ENCODE measurements at places on chromosomes 11 and 22.

- no peak for DNase-seq
Measured at GRCh38 chr11:11265994-11266606, 87.0 kb downstream of the CSNK2A3 start.

- DNase-seq: no peak
Measured at GRCh38 chr11:71473793-71474080, 20.7 kb downstream of the NADSYN1 start.

GRCh38 chr11:58524232-58525036 is 16.5 kb upstream of the OR5B21 start:
- peak; percentile 5 for DNase-seq

GRCh38 chr22:46240907-46241306 is 9.2 kb downstream of the CDPF1 start:
- DNase-seq: no peak

DNA sequence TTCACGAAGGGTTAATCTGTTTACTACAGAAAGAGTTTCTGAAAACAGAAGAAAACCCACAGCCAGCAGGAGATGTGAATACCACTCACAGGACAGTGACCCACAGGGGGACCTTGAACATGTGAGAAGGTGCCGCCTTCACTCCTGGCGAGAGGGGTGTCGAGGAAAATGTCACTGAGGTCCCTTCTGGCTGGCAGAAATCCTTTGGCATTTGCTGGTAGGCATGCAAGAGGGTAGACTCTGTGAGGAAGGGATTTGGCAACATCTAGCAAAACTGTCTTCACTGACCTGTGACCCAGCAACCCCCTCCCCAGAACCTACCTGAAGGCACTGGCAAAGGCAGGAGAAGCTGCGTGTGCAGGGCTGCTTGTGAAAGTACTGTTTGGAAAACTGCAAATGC is 8.6 kb downstream of the KCNQ1 start:
- no peak for DNase-seq

DNA sequence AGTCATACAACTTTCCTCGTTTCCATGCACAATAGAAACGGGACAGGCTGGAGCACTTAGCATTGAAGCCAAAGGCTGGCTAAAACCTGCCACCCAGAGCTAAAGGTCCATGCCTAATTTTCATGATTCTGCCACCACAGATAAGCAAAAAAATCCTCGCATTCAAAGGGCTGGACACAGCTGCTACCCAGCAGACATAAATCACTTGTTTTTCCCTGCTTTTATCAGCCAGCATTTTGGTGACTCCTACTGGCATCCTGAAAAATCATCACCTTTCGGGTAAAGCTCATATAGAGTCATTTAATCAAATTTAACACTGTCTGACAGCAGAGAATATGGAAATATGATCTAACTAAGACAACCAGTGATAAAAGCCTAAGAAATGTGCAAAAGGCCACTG is 37.9 kb downstream of the ALG9 start:
- DNase-seq: no peak

DNA sequence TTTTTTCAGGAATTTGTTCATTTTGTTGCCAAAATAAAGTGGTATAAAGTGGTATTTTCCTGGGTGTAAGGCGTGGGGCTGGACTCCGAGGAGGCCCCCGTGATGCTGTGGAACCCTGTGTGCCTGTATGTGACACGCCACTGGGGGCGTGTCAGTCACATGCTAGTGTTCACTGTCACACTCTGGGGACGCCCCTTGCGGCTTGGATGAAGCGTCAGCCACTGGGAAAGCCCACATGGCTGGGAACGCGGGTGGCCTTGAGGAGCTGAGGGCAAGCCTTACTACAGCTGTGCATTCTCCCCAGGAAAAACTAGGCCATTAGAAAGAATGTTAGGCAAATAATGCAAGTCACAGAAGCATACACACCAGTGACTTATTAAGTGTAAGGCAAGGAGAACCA is 77.0 kb upstream of the SLC25A18 start:
- DNase-seq: no peak

DNA sequence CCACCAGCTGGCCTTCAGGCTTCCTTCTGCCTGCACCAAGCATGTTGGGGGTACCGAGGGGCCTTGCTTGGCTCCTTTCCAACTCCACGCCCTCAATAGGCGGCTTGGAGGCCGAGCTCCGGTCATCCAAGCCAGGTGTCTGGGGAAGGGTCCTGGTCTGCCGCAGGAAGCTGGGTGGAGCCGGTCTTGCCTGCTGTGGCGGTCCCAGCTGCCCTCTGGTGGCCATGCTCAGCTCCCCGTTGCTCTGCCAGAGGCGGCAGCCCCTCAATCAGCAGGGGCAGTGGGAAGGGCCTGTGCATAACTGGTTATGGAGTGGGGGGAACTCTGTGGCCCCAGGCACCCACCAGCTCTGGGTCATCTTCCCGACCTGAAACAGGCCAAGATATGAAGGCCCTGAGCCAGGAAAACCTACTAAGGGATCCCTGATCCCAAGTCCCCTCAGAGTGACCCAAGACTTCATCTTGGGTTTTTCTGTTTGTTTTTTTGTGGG is 3.2 kb downstream of the ARVCF start:
- DNase-seq: no peak

- no peak for DNase-seq
Measured at GRCh38 chr11:119874660-119875238, 145.7 kb upstream of the NECTIN1 start.

DNA sequence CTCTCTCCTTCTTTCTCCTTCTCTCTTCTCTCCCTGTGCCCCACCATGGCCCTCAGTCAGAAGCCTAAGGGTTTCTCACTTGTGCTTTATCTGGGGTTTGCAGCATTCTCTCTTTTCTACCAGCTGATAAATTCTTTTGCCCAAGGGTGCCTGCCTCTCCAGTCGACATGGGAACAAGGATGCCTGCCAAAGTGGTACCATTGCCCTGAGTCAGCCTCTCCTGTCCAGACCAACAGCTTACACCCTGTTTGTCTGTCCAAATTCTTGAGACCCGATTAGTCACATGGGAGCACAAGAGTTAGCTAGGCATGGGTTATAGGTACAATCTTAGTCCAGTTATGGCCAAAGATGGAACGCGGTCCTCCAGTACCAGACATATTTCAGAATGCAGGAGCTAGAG is 242.7 kb downstream of the LARGE1 start:
- DNase-seq: no peak

DNA sequence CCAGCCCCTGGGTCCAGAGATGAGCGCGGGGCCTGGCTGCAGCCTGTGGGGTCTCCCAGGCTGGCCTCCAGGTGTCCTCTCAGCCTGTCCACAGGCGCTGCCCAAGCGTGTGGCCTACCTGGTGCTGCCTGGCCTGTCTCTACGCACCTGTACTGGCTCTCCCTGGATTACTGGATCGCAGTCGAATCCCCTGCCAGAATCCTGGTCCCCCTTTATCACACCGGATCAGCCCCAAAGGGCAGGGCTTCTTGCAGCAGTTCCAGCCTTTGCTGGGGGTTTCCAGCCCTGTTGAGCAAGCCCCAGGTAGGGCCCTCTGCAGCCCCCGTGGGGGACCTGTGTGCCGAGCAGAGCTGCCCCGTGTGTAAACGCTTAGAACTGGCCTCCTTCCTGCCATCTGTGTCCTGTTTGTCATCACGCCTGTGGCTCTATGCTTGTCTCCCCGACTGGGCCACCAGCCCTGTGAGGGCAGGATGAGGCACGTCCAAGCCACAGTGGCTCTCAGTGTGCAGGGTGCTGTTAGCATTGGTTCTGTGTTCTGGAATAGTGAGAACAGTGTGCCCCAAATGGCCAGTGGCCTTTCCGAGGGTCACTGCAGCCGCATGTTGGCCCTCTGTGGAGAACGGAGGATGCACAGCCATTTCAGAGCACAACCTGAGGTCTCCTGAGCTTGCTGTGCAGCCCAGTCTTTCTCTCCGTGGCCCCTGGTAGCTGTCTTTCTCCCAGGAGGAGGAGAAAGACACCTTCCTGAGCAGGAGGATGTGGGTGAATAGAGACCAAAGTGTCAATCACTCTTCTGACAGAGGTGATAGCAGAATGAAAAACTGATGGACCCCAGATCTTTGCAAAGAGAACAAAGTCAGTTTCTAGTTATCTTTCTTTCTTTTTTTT is 13.9 kb upstream of the TXNRD2 start:
- no peak for DNase-seq

GRCh38 chr11:120064341-120064740 is 73.6 kb downstream of the TRIM29 start:
- DNase-seq: no peak

GRCh38 chr22:49021131-49021925 is 806.3 kb downstream of the BRD1 start:
- DNase-seq: no peak

- no peak for DNase-seq
Measured at GRCh38 chr11:107196732-107197131, 178.5 kb upstream of the GUCY1A2 start.

- no peak for DNase-seq
Measured at GRCh38 chr11:90805172-90805571, 582.3 kb upstream of the CHORDC1 start.

DNA sequence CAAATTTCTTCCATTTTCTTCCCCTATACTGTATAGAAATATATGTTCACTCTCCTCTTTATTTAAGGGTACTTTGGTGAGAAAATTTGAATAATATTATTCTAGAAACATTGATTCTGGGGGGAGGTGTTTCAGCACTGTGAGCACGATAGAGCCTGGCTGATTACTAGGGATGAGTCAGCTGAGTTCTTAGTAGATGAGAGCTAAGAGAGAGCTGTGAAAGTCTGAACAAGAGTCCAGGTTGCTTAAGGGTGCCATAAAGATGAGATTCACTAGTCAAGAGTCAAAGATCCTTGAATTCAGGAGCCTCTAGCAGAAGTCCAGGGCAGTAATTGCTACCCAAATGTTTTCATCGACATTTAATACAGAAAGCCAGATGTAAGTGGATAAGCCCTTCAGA is 756.6 kb upstream of the API5 start:
- DNase-seq: no peak

DNA sequence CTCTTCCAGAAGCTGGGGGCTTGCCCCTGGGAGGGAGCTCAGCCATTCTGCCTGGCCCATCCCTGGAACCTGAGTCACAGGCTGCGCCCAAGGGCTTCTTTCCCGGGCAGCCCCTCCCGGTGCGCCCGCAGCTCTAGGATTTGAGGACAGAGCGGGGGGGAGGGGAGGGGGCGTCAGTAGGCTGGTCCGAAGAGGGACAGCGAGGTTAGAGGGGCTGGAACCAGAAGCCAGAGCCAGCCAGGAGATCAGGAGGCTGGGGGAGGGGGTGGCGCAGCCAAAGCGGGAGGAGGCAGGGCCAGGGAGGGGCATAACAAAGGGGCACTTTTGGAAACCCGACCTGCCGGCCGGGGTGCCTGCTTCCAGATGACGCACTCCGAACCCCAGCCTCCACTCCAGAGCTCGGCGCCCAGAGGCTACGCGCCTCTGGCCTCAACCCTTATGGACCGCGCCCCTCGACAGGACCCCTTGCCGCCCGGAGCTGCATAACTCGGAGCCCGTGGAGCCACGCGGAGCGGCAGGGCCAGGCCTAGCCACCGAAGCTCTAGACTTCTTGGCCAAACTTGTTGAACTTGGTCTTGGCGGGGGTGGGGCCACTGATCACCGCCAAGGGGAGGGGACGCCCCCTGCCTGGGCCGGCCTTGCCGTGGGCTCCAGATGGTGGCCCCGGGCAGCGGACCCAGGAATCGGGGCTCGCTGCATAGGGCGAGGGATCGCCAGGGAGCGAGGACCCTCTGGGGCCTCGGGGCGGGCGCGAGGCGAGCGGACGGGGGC is 744 bp downstream of the PACSIN3 start:
- DNase-seq: no peak

DNA sequence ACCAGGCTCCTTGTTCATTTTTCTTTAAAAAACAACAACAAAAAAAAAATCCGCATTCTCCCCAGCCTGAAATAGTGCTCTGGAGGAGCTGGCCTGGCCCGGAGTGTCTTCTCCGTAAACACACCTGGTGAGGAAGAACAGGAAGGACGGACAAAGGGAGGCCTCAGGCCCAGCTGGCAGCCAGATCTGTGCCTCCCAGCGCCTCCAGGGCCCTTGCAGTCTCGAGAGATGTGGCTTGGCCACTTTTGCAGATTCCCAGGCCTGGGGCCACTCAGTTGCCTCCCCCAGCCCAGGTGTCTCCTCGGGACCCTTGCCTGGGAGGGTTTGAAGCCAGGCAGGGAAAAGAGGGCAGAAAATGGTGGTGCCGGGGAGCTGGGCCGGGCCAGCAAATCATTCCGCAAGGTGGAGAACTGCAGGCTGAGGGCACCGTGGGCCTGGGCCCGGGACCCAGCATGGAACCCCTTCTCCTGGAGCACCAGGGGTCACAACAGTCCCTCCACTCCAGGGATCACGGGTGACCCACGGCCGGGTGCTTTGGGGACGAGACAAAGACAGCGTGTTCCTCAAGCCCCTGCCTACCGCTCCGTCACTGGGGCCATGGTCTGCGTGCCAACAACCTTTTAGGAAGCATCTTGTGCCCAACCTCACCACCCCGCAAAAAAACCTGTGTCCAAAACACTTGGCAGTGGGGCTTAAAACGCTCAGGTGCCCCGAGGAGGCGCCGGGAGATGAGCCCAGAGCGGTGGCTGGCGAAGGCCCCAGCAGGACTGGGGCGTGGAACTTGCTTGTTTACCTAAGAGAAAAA is 67.1 kb upstream of the WNT7B start:
- peak; percentile 39 for DNase-seq

DNA sequence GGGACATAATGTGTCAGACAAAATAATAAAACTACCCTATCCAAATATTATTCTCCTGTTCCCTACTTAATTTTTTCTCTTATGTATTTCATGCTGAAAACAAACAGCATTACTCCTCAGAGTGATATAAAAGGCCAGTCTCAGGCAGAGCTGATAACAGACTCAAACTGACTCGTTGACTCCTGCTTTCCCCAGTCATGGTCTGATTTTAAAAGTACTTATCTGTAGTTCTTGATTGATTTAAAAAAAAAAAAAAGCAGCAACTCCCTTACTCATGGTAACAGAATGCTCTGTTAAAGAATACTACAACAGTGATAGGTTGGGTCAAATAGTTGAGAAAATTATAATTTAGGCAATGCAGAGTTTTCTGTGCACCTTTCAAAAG is 90.3 kb upstream of the BARX2 start:
- no peak for DNase-seq

GRCh38 chr11:7564803-7565202 is 51.0 kb downstream of the PPFIBP2 start:
- DNase-seq: no peak

- DNase-seq: no peak
Measured at GRCh38 chr11:126450198-126450597, 94.7 kb downstream of the ST3GAL4 start.

DNA sequence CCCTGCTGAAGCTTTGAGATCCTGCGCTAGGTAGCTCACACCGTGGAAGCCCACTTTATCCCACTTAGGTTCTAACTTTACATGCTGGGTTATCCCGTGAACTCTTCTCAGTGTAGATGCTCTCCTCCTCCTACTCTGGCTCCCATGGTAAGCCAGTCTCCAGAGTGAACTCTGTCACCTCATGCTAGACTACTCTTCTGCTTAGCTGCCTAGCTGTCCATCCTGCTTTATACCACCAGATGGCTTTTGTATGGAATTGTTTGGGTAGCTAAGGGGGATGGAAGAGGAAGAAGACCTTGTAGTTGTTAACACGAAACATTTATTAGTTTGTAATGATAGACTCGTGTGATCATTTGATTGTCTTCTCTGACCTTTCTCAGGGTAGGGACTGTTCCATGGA is 46.8 kb downstream of the EMSY start:
- DNase-seq: no peak

Measured in NCI-H510A (cell line).